Motor neuron (in vitro differentiated cells): ENCODE measurements at places on chromosomes 7 and 10. TPM values are rescaled to one million over a fixed set of nuclear protein-coding genes. Genes with fewer than 3 reads are reported as not detected.

GRCh38 chr7:44087911-44088838 lies 5.8 kb upstream of the POLM start:
- ATAC-seq = peak; percentile 95

DNA sequence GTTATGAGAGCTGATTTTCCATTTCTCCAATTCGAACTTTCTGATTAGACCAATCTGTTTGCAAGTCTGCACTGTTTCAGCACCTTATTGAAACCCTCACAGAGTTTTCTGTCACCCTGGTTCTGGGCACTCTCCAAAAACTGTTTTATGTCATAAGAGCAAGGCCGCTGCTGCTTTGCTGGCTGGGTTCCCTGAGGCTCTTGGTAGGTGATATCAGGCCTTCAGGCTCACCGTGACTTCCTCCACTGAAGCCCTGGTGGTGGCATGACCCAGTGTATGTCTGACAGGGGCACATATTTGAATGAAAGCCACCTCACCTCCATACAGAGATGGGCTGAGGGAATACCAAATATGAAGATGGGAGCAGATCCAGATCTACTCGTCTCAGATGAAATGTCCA lies 8.3 kb downstream of the RABGEF1 start:
- ATAC-seq = no peak

GRCh38 chr7:36128448-36129047 lies 24.5 kb upstream of the EEPD1 start:
- ATAC-seq = no peak

GRCh38 chr7:882336-883035 lies 6.1 kb downstream of the GET4 start:
- ATAC-seq = no peak

- ATAC-seq = no peak
Observed at GRCh38 chr10:26647602-26648244, 49.8 kb upstream of the PDSS1 start.

- peak; percentile 47 for ATAC-seq
Observed at GRCh38 chr7:26480156-26480555, 188.5 kb downstream of the SNX10 start.

DNA sequence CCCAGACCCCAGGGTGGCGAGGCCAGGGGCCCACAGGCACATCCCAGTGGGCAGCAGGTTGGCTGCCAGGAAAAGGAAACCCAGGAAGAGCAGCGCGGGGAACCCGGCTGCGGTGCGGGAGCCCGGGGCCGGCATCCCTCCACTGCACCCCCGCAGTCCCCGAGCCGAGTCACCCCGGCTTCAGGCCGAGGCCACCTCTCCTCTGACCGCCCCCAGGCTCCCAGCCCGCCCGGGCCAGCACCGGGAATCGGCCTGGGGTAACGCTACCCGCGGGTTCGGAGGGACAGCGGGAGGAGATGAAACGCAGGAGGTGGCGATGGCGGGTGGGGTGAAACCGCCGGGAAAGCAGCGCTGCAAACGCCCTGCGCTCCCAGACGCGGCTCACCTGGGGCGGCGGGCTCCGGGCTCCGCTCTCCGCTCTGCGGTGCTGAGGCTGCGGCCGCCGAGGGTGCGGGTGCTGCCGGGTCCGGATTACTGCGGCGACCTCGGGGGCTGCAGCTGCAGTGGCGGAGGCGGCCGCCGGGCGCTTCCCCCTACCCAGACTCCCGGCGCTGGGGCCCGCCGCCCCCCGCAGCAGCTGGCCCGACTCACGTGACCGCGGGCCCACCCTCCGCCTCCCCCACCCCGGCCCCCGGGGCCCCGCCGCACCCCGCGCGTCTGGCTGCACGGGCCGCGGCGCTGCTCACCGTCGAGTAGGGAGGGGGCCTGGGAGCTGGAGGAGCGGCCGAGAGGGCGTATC lies at the start of gene SCRN1:
Gene SCRN1 (minus strand): TSS at position 545 of the 739 bp plus-strand sequence. CDS start 20,734 bp downstream, outside the sequence.
- peak; percentile 68 for ATAC-seq

DNA sequence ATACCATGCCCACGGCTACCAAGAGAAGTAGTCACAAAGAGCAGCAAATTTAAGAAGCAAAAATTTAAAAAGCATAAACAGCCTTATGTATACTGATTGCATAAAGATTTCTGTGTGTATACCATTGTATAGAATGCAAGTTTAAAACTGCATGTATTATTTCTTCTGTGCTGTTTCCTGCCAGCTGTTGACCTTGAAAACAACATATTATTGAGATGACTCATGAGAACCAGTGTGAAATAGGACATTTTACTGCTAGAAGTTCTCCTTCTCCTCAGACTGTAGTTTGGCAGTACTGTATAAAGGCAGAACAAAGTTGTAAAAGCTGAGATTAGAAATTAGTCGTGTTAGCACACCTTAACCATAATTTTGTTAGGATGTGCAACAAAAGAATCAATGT lies 42.3 kb upstream of the SGCE start:
- peak; percentile 35 for ATAC-seq

TAS2R4 gene
- total RNA-seq = 3.1 and 4.1 TPM in 2 replicates

TUBB8 gene
- 0.64 and 1.3 TPM in 2 replicates for total RNA-seq

TCERG1L gene
- total RNA-seq = 2.1 TPM in 2 replicates

CCDC3 gene
- total RNA-seq = 0.58 TPM in 1 of 2 replicates, not detected in the other

COBL gene
- total RNA-seq = 0.58 and 0.76 TPM in 2 replicates

RUFY2 gene
- total RNA-seq = 20.0 and 25.8 TPM in 2 replicates

ENO4 gene
- total RNA-seq = 1.0 and 1.1 TPM in 2 replicates

DNAH11 gene
- 18.1 and 28.7 TPM in 2 replicates for total RNA-seq
